ENCODE measurements at places on chromosomes 13 and 19. TPM values are rescaled to one million over a fixed set of nuclear protein-coding genes. Genes with fewer than 3 reads are reported as not detected.

Gene LYL1
- total RNA-seq: 0.34 TPM

Gene CALR3
- total RNA-seq: not detected

Gene FREM2
- total RNA-seq: not detected

Gene RINL
- 2.3 TPM for total RNA-seq

Gene COX6B2
- 0.16 TPM for total RNA-seq

Gene VMAC
- 7.6 TPM for total RNA-seq

All from bronchial smooth muscle cell (primary cell).